ENCODE measurements at places on chromosomes 3 and 15.

GRCh38 chr3:111890051-111890580, 31.1 kb downstream of the PHLDB2 start:
- DNase-seq: no peak

- no peak for DNase-seq
Measured at GRCh38 chr15:79418693-79419279, 13.3 kb upstream of the MINAR1 start.

GRCh38 chr3:47824541-47825473, 21.9 kb downstream of the DHX30 start:
- peak; percentile 77 for DNase-seq

GRCh38 chr15:41940441-41940857, 31.9 kb downstream of the EHD4 start:
- DNase-seq: peak; percentile 79

DNA sequence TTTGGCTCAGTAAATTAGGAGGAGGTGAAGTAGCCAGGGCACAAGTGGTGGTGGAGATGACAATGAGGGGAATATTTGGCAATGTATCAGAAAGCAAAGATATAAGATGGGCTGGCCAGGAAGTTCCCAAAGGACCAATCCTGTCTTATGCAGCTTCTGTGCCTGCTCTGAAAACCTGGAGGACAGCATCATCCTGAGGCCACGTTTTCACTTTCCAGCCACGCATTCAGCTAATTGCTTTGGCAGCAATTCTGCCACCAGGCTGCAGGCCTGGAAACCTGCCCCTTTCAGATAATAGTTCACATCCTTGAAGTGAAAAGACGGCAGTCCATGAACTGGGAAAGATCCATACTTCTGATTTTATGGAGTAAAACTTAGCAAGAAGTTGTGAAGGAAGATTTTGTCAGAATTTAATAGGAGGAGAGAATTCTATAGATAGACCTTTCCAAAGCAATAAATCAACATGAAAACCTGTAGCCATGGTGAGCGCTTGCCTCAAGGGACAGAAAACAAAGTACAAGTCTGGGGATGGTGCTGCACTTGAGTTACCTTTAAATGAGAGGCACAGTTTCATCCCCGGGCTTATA, 682.5 kb downstream of the GRM7 start:
- no peak for DNase-seq

DNA sequence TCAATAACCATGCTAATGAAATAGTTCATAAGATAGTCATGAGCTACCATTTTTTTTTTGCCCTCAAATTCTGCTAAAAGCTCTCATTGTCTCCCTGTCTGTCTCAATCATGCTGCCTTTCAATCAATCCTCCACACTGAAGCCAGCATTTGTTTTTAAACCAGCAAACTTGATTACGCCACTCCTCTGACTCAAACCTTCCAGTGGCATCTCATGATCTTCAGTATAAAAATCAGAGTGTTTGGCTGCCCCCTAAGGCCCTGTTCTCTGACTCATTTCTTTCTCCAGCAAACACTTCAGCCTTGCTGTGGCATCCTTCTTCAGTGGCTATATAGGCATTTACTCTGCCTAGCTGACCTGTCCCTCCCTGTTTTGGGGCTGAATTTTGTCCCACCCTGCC, 36.0 kb upstream of the EOMES start:
- peak; percentile 35 for DNase-seq

DNA sequence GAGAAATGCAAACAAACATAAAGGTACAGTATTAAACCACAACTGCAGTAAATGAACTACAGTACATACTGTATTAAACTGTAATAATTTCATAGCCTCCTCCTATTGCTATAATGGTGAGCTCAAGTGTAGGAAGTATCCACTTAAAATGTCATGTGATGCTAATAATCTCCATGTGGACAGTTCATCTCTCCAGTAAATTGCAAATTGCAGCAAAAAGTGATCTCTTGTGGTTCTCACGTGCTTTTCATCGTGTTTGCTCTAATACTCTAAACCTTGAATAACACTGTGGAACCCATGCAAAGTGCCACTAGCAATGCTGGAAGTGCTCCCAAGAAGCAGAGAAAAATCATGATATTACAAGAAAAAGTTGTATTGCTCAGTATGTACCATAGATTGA, 9.2 kb upstream of the FNDC3B start:
- no peak for DNase-seq

DNA sequence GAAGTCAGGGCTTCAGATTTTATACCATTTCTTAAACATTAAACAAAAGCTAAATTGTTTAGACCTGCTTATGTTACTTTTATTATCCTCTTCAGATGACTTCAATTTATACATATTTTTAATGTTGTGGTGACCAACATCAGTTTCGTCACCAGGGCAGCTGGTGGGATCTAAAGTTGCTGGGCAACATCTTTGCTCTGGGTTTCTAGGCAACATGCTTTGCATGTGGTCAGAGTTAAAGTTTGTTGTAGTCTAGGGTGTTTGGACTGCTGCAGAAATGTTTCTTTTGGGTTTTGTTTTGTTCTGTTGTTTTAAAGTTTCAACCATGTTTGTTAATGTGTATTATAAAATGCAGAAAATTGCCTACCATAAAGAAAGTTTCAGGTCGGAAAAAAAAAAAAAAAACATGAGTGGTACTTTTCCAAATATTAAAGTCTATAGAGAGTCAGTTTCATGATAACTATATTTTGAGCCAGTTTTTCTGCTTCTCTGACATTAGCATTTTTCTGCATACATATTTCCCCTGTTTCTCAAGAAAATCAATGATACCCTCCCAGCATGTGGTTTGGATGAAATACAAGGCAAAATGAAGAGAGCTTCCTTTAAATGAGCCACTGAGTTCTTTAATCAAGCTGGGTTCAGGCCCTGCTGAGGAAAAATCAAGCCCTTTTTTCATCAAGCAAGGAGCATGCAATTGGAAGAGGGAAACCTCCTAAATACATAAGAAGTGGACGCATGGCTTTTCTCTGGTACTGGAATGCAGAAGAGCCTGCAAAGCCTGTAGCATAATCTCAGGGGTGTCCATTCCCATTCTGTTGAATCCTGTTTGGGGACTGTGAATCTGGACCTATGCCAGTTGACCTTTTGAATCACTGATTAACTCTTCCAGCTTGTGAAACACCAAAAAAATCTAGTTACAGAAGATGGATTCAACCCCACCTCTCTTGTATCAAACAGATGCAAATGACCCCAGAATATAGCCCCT, 35.0 kb upstream of the VGLL3 start:
- no peak for DNase-seq

GRCh38 chr3:40312661-40313226, 3.2 kb downstream of the EIF1B start:
- no peak for DNase-seq

DNA sequence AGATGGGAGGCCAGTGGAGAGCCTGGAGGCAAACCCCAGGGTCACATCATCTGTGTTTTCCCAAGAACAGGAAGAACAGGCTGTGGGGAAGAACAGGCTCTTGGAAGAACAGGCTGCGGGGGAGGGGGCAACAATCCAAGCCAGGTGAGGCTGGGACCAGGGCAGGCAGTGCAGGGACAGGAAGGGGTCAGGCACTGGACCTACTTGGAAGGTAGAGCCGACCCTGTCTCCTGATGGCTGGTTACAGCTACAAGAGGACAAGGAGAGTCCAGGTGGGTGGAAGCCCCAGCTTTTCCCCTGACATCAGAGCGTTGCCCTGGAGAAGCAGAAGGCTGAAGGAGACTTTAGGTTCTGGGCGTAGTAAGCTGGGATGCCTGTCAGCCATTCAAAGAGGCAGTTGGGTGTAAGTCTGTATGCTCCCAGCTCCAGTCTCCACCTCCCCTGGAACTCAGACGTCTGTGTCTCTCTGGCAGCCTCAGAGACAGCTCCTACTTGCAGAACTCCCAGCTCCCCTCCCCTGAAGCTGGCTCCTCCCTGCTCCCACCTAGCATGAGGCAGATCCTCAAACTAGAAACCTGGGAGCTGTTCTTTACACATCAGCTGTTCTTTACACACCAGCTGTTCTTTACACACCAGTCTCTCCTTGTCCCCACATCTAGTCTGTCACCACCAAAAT, 130.9 kb downstream of the DNAJB8 start:
- no peak for DNase-seq

DNA sequence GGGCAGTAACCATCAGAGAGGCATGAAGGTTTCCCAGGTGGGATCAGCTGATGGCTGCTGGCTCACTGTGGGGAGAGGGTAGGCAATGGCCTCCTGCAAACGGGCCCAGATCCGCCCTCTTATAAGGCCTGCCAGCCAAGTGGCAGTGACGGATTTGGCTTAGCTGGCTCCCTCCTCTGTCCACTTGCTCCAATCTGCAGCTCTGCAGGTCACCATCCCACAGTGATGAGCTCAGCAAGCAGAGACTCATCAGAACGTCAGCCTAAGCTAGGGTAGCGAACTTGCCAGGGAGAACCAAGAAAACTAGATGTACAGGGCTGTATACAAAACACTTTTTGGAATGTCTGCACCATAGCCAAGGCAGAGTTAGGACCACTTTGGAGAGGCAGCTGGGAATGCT, 62.8 kb upstream of the DCLK3 start:
- no peak for DNase-seq

GRCh38 chr3:61032991-61033390, 218.3 kb downstream of the FHIT start:
- DNase-seq: no peak

- no peak for DNase-seq
Measured at GRCh38 chr3:165643425-165643824, 193.8 kb downstream of the BCHE start.

DNA sequence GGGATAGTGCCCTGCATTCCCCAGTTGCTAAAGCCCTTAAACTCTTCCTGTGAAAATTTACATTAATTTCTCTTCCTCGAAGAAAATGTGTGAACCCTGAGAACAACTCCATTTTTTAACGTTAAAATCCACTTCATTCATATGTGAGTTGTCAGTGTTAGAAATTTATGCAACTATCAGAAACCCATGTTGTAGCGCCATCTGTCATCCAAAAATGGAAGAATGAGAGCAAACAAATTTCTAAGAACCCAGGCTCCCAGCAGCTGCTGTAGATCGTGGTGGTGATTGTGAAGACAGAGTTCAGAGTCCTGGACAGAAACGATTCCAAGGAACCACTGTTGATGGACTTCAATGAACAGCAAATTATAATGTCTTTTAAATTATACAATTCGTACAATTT, 179.7 kb upstream of the NDN start:
- DNase-seq: no peak

DNA sequence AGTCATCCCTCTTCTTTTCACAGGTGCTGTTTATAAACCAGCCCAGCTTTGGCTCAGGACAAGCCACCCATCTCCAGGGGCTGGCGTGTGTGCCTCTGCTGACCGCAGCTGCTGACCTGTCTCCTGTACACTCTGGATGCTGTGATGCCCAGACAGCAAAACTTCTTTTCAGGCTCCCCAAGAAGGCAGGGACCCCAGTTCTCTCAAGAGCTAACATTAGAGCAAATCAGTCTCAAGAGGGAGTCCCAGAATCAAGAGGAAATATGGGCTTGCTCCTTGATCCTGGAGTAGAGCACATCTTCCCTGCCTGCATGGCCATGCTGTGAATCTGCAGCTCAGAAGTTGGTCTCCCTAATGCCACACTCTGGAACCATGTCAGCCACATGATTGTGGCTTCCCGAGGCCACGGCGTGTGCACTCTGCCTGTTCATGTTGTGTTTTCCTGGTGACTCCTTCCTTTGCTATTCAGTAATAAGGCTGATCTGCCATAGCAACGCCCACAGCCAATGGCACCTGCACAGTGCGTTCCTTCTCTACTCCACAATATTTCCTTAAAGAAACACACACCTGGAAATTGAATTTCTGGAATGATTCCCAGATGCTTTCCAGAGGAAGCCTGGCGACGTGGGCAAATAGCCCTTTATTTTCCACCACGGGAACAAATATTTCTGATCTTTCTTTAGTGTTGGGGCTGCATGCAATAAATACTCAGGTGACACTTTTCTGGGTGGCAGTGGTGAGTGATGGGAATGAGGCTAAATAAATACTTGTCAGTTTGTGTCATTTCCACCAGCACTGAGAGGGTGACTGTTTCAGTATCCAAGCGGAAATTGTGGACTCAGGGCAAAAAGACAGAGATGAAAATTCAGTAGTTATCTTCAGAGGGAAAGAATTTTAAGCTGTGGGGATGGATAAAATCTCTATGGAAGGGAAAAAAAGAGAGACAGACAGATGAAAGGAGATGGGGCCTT, 21.9 kb upstream of the THSD4 start:
- no peak for DNase-seq

DNA sequence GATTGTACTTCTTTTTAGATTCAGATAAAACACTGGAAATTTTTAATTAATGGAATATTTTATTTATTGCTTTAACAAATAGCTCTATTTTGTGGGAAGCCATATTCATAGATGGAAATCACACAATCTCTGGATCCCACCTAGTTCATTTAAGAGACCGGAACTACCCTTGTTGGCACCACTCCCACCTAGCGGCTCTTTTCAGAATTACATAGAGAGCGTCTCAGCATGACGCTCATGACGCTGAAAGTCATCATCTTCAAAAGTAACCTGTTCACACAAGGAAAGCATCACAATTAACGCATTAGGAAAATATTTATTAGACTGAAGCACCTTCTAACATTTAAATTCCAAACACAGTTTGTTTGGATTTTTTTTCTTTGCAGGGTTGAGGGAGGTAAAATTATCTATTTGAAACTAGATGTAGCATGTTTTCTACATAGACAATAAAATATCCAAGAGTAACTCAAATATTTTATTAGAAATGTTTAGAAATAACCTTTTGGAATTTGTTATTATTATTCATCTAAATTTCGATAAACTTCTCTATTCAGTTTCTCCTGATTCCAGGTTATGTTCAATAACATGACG, 214.9 kb upstream of the ARRDC4 start:
- peak; percentile 28 for DNase-seq

All from activated naive CD4-positive, alpha-beta T cell treated with anti-CD3 and anti-CD28 coated beads for 36 hours (primary cell).